ENCODE measurements at places on chromosomes 11 and 22.

DNA sequence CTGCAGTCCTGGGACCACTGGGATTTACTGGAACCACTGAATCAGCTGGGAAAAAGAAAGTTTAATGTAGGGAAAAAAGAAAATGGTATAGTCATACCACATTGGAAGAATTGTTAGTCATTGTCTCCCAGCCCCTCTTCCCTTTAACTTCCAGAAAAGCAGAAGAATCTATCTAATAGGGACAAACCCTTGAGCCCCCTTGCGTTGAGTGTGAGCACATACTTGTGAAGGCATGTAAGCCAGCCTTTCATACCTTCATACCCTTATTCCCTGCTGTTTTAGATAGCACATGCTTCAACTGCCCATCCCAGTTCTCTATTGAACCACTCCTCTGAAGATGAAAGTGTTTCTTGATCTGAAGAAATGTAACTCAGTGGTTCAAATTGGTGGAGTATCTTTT is 6.6 kb downstream of the TREH start:
- DNase-seq = no peak

GRCh38 chr11:133927690-133928627 is 28.8 kb downstream of the IGSF9B start:
- DNase-seq = no peak

DNA sequence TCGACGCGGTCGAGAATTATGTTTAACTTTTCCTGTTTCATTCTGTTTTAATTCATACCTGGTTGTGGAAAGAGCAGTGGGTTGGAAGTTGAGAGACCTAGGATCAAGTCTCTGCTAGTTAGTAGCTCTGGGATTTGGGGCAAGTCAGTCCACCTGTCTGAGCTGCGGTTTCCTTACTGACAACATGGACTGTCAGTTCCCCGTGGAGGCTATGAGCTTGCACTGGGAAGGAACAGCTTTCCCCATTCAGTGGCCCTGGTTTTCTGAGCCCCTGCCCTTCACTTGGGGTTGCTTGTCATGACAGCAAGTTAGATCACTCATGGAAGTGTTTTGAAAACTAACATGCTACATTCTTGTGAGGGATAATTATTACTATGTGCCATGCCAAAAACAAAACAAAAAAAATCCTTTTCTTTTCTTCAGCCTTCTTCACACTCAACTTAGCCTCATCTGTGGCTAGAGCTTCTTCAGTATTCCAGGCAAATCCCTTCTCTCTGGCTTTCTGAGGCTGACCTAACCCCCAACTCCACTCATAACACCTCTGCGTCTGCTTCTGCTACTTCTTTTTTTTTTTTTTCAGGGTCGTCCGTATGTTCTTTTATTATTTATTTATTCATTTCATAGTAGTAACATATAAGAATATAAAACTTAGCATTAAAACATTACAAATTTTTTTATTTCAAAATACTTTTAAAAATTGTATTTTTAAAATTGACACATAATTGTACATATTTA is 43.0 kb upstream of the ZBED5 start:
- DNase-seq = no peak

DNA sequence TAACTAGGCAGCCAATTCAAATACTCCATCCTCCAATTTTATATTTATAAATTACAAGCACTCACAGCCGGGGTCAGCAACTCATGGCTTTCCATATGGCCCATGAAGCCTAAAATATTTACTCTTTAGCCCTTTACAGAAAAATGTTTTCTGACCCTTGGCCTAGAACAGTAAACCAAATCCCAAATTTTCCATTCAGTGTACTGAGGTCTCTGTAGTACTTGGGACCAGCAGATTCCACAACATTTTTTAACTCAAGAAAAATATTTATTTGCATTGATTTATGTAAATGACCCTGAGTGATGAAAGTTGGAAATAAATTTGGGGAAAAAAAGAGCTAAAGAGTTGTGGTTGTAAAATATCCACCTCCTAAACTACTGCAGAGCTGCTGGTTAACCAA is 82.6 kb downstream of the SLC1A2 start:
- no peak for DNase-seq

- DNase-seq = no peak
Observed at GRCh38 chr11:82864268-82864667, 36.0 kb downstream of the PRCP start.

DNA sequence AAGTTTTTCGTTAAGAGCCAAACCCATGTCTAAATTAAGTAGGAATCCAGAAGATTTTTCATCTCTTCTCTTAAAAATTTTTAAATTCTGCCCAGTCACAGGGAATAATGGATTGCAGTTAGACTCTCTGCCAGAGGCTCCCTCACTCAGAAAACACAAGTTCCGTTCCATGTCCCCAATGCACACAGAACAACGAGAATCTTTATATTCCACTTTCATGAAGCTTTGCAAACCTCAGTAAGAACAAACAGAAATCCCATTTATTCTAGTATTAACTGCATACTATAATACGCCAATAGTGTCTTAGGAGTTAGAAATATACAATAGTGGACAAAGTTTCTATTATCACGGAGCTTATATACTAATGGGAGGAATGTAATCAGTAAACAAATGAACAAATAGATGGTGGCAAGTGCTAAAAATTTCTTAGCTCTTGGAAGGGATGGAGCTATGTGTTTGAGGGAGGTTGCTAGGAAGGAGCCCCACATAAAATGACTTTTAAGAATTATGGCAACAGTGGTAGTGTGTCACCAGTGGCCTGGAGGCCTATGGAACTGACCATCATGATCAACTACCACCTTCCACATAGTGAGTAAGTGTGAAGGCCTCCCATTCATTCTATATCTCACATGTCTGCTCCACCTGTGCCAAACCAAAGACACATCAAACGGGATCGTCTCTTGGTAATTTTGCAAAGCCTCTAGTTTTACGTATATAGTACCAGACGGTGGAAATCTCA is 24.9 kb downstream of the PICALM start:
- no peak for DNase-seq

- DNase-seq = no peak
Observed at GRCh38 chr11:130731401-130731800, 184.9 kb downstream of the SNX19 start.

DNA sequence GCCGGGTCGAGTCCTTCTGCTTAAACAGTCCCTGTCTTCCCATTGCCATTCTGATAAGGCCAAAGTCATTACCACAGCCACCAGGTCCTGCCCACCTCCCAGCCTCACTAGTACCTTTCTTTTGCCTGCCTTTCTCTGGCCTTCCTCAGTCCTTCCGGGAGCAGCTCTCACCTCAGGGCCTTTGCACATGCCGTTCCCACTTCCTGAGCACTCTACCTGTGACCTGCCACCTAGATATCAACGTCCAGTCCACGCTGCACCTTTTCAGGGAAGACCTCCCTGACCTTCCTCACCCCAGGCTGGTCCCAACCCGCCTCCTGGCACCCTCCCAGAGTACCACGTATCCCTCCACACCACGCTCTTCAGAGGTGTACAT is 7.8 kb upstream of the OSM start:
- no peak for DNase-seq

GRCh38 chr22:47788461-47788860 is 1026.0 kb downstream of the TBC1D22A start:
- DNase-seq = no peak

GRCh38 chr11:62242021-62242420 is at the start of gene SCGB1D2:
Gene SCGB1D2 (plus strand): TSS chr11:62242239. CDS start chr11:62242308, 69 bp downstream.
- DNase-seq = no peak

DNA sequence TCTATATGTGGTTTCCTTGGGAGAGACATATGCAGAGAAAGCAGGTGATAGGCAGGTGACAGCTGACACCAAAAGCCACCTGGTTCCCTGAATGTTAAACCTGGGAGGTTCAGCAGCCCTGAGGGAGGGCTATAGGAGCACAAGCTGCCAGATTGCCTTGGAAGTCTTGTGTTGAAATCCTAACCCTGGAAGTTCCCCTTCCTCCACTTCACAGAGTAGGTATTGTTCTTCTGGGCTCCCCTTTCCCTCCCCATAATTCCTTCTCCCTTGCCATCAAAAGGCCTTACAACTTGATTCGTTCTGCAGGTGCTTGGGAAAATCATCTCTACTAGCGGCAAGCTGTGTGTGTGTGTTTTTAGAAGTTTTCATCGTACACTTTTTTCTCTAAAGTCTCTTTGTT is 5.4 kb downstream of the LDLRAD3 start:
- no peak for DNase-seq

GRCh38 chr11:103326070-103326794 is 217.0 kb downstream of the DYNC2H1 start:
- DNase-seq = no peak

- DNase-seq = no peak
Observed at GRCh38 chr11:17333799-17334586, 17.6 kb upstream of the NCR3LG1 start.

DNA sequence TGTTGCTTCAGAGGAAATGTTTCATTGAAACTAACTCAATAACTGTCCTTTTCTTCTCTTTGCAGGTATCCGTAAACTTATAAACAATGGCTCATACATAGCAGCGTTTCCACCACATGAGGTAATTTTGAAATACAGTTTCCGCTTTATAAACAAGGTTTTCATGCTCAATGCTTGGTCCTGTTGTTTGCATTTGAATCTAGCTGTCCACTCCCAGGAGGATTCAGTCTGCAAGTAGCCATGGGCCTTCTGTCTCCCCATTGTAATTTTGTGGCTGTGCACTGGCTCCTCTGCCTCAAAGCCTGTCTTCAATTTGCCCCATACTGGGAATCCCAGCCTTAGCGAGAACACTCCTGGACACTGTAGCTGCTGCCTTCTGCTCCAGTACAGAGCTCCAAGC is 34.7 kb downstream of the MUC15 start:
- no peak for DNase-seq

DNA sequence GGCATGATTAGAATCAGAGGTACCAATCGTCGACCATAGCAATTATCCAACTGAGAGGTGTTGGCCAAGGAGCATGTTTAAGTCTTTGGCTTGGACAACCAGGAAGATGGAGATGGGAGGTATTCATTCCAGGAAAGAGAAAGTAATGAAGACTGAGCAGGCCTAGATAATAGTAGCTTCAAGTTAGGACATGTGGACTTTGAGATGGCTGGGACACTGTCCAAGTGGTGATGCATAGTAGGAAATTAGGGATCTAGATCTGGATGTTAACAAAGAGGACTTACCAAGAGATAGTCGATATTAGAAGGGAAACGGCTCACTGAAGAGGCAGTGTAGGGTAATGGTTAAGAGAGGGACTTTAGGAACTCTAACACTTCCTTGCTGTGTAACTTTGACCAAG is 266.7 kb downstream of the FAM76B start:
- DNase-seq = no peak
